Hematopoietic multipotent progenitor cell treated with erythropoietin and hydrocortisone succinate and interleukin-3 and kit ligand, for 17 days (in vitro differentiated cells): ENCODE measurements at places on chromosomes 4 and X.

DNA sequence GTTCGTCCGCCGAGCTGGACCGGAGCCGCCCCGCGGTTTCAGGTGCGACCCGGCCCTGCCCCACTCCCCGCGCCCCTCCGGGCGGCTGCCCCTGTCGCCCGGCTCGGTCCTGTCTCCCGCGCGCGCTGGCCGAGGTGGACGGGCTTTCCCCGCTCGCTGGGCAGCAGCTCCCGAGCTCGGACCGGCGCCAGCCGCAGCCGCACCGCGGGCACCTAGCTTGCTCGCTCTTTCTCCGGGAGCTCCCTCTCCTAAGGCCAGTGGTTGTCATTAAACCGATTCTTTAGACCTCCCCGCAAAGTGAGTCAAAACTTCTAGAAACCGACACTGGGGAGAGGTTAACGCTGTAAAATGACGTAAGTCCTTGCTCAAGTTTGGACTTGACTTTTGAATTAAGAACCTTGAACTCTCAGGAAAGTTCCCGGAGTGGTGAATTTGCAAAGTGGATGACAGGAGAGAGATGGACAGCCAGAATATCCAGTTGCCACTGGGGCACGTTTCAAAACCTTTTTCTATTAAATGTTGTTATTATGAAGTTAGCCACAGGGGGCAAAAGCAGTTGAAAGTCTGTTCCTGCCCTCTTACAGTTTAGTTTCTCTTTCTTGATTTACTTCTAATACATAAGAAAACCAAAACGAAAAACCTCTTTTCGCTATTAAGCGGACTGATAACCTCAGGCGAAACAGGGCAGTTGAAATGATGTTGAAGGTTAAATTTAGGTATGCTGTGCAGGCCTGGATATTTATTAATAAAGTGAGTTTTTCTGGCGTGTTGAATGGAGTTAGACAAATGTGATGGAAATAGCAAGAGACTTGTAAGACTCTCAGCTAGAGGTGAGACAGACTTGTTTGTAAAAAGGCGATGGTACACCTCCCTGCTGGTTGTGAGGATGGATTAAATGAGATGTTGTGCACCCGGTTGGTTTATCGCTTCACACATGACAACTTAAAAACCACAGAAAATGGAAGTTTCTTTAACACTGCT lies 847 bp downstream of the PI4K2B start:
- DNase-seq = peak; percentile 77

DNA sequence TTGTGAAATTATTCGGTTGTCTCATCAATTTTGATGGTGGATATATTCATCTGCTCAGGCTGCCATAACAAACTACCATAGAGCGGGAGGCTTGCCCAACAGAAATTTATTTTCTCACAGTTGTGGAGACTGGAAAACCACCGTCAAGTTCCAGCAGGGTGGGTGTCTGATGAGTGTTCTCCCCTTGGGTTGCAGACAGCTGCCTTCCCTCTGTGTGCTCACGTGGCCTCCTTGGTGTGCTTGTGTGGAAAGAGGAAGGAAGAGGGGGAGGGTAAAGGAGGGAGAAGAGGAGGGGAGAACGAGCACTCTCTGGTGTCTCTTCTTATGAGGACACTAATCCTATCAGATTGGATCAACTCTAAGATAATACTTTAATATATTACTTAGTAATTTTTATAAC lies 123.8 kb upstream of the TEX13D start:
- DNase-seq = no peak

DNA sequence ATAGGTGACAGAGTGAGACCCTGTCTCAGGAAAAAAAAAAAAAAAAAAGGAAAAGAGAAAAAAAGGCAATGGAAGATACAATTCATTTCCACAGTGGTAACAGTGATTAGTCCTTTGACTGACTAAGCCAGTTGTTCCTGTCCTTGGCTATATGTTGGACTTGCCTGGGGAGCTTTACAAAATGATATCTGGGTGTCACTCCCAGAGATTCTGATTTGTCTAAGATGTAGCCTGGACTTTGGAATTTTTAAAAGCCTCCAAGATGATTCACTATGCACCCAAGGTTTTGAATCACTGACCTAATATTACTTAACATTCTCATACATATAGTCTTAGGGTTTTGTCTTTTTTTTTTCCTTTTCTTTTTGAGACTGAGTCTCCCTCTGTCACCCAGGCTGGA lies 16.9 kb downstream of the HELQ start:
- DNase-seq = no peak

DNA sequence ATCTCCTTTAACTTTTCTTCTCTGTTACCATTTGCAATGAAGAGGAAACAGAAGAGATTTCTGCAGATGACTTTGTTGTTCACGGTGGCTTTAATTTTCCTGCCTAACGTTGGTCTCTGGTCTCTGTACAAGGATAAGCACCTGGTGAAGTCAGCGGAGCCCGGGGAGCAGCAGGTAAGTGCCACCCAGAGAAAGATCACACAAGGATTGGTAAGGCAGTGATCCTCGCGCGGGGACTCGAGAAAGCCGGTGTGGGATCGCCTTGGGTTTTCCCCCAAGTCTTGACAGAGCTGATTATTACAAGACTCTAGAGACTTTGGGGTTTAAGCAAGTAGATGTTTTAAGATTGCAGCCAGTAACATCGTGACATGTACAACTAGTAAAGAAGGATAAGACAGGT lies 1.3 kb downstream of the GALNTL6 start:
- DNase-seq = no peak

DNA sequence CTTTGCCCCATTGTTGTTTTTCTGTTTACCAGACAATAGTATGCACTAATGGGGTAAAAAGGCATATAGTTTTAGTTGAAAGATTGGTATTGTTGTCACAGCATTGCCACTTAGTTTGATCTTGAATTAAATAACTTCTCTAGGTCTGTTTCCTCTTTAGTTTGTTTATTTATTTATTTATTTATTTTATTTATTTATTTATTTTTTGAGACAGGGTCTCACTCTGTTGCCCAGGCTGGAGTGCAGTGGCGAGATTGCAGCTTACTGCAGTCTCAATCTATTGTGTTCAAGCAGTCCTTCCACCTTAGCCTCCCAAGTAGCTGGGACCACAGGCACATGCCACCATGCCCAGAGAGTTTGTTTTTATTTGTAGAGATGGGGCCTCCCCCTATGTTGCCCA lies 138.6 kb downstream of the KDM6A start:
- DNase-seq = no peak

- peak; percentile 59 for DNase-seq
Observed at GRCh38 chr4:98828801-98829200, 100.1 kb downstream of the EIF4E start.

- no peak for DNase-seq
Observed at GRCh38 chr4:76622126-76622525, 187.1 kb downstream of the SHROOM3 start.

- DNase-seq = no peak
Observed at GRCh38 chrX:23822841-23823240, 39.9 kb downstream of the SAT1 start.

DNA sequence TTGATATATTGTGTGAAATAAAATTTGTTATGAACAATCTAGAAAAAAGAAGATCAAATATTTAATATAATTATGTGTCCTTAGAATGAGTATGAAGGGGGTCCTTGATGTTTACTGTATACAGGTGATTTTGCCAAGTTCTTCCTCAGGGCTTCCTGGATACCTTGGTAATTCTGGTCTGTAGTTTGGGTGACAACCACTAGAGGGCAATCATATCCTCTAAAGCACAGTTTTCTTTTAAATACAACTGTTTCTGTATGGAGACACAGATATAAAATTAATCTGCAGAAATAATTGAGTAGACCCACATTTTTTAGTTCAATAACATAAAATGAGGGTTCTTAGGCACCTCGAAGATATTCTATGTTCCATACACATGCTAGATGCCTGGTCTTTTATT lies 157.7 kb downstream of the SPANXN1 start:
- DNase-seq = no peak

DNA sequence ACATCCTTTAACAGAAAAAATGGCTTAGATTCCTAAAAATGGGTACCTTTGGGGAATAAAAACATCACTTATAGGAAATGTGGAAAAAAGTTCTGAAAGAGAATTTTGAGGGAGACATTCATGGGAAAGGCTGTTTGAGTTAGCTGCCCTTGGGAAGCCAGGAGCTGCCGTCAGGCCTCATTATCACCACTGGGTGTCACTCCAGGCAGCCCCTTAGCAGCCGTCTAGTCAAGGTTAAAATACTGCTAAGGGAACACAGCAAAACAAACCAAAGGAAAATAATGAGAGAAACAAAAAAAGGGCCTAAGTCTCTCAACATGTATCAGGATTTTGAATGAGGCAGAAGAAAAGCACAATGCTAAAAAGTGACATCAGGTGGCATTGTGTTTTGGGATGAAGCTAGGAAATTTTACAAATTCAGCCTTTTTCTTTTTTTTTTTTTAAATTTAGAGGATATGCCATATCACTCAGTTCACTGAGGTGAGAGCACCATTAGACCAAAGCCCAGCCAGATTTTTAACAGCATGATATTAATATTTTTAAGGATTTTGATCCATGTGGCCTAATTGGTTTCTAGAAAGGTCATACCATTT lies 235.3 kb downstream of the GPAT3 start:
- DNase-seq = no peak

DNA sequence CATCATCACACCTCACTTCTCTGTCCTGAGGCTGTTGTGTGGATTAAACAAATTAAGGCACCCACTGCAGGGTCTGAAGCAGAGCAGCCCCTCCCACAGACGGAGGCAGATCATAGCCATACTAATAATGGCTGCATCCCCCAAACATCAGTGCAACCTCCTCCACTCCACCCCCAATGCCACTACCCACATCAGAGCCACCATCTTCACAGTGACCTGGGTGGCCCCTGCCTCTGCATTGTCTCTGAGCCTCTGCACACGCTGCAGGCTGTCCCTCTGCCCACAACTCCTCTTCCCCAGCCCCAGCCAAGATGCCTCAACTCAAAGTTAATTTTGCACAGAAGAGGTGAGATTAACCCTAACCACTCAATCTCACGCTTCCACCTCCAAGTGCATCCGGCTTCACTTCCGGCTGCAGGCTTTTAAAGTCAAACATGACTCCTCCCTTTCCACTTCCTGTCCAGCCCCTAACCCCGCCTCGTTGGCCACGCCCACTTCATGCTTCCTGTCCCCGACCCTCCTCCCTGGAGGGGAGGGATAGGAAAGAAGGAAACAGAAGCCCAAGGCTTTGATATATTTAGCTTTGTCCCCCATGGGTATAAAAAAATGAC lies 22.7 kb downstream of the JAKMIP1 start:
- no peak for DNase-seq

DNA sequence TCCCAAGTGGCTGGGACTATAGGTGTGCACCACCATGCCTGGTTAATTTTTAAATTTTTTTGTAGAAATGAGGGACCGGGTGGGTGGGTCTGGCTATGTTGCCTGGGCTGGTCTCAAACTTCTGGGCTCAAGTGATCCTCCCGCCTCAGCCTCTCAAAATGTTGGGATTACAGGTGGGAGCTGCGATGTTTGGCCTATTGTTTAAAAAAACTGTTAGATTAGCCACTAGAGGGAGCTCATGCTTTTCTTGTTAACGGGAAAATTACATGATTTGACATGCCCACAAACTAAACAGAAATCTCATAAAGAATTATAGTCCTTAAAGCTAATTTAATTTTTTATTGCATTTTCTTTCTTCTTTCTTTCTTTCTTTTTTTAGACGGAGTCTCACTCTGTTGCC lies 5.0 kb upstream of the SDAD1 start:
- DNase-seq = peak; percentile 56

DNA sequence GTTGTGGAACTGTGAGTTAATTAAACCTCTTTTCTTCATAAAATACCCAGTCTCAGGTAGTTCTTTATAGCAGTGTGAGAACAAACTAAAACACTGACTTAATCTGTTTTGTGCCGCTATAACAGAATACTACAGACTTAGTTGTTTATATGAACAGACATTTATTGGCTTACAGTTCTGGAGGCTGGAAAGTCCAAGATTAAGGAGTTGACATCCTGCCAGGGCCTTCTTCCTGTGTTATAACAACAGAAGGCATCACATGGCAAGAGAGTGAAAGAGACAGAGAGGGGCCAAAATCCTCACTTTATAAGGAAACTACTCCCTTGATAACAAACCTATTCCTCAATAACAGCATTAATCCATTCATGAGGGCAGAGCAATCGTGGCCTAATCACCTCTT lies 42.5 kb upstream of the KCNIP4 start:
- no peak for DNase-seq

DNA sequence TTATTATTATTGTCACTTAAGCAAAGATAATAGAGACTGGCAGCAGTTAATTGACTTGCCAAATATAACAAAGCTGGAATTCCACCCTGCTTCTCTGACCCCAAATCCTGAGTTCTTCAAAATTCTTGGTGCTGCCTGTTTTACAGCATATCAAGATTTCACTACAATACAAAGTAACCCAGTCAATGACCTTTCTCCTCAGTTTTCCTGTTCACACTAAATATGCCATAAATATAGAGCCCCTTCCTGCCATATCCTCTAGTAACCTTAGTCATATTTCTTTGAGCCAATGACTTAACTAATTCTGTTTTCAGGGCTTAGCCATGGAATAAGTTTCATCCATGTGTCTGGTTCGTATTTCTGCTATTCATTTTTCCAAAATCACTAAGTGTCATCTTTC lies 315.3 kb upstream of the HS3ST1 start:
- no peak for DNase-seq

DNA sequence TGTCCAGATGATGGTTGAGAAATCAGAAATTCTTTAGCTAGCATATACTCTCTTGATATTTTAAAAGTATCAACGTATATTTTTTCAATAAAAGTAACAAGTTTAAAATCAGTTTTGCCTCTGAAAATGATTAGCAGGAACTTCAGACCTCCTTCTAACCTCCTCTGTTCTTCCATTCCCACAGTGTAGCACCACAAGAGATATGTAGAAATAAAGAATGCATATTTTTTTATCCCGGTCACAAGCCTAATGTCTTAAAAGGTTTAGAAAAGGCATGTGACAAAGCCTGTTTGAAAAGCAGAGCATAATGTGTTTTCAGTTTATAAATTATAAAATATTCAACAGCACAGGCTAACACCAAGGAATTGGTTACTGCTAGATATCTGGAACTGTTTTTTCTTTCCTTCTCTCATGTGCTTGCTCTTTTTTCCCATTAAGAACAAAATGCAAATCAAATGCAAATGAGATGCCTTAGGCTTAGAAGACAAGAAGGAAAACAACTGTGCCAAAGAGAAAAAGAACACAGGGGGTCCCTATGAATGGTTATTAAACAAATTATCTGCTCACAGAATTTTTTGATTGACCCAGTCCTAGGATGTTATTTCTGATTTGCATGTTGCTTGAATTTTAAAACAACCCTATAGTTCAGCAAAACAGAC lies 351.7 kb upstream of the FAM241A start:
- no peak for DNase-seq

- DNase-seq = no peak
Observed at GRCh38 chrX:17078031-17078720, 131.7 kb downstream of the REPS2 start.

DNA sequence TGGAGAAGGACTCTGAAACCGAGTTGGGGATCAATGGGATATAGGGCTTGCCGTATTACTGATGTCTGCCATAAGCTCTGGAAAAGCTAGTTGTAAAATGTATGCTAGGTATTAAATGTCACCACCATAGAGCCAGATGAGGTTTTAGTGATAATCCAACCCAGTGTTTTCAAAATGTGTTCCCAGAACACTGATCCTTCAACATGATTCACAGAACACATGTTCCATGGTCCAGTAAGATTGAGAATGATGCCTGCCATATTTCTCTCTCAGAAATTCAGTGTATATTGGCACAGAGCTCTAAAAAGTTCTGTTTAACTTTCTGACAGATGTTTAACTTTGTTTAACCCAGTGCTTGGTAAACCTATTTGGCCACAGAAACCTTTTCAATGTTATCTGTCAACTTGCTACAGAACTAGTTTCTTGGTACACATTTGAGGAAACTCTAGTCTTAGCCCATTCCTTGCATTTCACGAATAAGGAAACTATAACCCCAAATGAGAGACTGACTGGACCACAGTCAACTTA lies 160.2 kb downstream of the PALLD start:
- DNase-seq = no peak

- DNase-seq = no peak
Observed at GRCh38 chr4:26404743-26405206, 84.0 kb downstream of the RBPJ start.
